ENCODE measurements at places on chromosomes 7 and 10.

DNA sequence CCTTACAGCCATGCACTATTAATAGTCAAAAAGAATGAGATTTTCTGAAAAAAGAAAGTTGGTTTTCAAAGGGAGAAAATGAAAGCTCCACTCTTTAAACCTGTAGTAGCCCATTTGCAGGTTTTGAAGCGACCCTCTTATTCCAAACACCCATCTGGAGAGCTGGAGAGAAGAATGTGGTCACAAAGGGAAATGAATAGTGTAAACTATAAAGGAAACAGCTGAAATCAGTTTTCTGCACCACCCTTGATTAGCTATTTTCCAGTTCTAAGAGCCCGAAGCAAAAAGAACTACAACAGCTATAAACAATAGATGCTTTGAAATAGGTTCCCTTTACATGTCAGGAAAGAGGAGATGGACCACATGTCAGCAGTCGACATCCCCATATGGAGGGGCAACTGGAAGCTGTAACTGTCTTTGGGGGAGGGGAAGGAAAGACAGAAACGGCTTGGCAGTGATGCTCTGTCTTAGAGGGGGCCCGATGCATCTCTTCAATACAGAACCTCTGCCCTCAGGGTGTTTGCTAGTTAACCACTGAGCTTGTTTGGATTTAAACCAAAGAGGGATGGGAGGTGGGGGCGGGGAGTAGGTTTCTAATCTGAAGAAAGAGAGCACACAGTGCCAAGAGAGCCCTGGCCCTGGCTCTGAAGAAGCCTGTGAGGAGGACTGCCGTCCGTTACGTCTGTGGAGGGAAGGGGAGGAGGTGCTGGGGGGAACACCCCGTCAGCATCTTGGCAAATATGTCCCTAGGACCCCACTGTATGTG is 55.3 kb downstream of the CPVL start:
- DNase-seq = no peak

DNA sequence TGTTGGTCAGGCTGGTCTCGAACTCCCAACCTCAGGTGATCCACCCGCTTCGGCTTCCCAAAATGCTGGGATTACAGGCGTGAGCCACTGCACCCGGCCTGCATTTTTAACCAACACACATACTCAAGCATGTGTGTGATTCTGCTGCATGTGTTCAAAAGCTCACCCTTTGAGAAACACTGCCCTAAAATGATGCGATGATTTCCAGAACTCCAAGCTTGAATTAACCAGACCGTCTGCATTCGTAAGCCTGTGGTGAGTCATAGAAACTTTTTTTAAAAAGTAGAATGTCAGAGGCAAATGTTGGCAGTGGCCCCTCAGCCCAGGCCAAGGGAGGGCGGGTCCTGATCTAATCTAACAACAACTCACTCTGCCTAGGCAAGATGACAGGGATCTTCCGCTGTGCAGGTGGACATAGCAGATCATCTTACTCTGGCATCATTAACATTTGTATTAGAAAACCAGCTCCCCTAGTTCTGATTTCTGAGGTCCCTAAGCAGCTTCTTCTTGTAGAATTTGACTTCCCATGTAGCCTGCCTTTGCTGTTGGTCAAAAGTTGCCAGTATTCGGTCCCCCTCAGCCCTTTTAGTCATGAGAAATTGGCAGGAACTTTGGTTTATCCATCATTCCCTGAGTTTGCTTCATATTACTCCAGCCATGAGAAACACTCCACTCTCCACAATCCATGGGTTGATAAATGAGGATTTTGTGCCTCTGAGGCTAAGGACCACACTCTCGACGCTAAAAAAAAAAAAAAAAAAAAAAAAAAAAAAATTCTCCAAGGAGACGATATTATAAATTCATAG is 190.4 kb downstream of the SKIDA1 start:
- peak; percentile 89 for DNase-seq

- no peak for DNase-seq
Measured at GRCh38 chr7:83633516-83633915, 15.4 kb downstream of the SEMA3E start.

- peak; percentile 9 for DNase-seq
Measured at GRCh38 chr10:125343118-125343925, 183.0 kb upstream of the CTBP2 start.

DNA sequence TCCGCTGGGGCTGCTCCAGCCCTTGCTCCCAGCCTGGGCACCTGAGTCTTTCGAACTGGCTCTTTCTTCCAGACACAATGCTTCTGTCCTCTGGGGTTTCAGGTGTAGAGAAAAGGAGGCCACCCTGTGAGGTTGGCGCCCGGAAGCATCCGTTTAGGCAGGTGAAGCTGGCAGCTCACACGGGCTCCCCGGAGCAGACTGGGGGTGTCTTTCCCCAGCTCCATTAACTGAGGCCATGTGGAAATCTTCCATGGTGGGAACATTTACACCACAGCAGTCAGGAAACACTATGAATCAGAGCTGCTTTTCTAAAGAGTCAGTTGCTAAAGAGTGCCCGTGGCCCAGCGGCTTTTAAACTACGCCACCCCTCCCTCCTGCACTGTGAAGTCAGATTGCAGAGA is 29.2 kb downstream of the PRKAG2 start:
- DNase-seq = no peak

DNA sequence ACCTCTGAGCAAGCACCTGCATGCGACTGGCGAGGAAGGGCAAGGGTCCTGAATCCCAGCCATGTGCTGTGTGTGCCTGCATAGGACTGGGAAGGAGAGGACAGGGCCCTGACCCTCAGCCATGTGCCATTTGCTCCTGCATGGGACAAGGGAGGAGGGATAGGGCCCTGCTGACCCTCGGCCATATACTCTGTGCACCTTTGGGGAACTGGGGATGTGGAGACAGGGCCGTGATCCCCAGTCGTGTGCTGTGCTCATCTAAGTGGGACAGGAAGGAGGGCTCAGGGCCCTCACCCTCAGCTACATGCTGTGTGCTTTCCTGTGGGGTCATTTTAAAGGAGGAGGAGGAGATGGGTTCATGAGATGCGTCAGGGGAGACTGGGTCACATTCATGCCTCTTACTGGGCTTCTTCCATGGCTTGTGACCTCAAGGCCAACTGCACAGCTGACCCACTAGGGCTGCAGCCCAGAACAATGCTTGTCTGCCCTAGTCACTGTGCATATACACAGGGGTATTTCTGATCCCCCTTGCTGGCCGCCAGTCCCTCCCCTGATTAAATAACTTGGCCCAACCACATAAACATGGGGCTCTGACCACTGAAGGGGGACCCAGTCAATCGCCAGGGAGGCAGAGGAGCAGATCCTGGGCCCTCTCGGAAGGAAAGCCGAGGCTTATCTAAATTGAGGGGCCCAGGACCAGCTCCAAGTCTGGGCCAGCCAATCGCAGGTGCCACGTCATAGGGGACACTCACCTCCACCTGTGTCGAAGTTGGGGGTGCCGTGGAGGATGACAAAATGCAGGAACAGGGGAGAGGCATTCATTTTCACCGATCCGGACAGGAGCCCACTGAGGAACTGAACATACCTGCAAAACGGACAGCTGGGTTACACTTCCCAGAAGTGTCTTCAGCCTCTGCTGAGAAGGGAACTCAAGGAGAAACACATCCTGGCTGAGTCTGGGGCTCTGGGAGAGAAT is 167.3 kb downstream of the TNS3 start:
- no peak for DNase-seq

- no peak for DNase-seq
Measured at GRCh38 chr10:12448340-12448728, 99.0 kb downstream of the CAMK1D start.

GRCh38 chr7:129435414-129435829 is 1.2 kb downstream of the STRIP2 start:
- DNase-seq = no peak

- DNase-seq = no peak
Measured at GRCh38 chr7:151664268-151664667, 144.6 kb upstream of the RHEB start.

DNA sequence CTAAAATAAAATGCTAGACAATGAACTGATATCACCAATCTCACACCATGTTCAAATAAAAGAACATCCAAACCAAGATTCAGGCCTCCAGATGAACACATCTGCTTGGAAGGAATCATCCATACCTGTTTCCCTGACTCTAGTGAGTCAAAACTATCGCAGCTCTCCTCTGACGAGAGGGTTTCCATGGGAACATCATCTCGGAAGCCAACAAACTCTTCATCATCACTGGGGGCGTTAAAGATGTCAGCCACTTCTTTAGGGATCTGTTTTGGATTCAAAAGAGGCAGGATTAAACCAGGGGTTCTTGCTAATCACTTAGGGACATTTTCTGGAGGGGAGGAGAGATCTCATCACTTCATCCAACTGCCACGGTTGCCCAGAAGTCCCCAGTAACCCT is 29.1 kb downstream of the CDCA7L start:
- DNase-seq = peak; percentile 37

DNA sequence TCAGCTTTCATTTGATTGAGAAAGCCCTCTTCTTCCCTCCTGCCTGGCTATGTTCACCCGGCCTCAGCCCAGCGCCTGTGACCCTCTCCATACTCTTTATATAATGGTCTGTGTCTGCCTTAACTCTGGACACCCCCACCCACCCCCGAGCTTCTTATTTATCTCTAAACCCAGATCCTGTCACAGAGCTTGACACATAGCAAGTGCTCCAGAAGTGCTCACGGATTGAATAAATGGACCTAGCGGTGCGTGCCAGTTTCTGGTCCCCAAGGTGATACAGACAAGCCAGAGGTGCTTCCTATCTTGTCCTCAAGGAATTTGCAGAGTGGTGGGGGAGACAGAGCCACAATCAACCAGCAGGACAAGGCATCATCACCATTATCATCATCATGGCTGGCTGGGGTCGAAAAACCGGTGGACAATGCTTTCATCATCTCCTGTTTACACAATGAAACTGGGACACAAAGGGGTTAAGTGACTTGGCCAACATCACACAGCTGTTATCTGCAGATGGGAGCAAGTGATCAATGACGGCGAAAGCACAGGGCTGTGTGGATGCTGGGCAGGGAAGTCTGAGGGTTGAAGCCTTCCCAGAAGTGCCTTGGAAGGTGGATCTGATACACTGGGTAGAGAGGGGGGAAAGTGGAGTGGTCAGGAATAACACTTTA is 2.2 kb upstream of the LOXL4 start:
- DNase-seq = no peak

DNA sequence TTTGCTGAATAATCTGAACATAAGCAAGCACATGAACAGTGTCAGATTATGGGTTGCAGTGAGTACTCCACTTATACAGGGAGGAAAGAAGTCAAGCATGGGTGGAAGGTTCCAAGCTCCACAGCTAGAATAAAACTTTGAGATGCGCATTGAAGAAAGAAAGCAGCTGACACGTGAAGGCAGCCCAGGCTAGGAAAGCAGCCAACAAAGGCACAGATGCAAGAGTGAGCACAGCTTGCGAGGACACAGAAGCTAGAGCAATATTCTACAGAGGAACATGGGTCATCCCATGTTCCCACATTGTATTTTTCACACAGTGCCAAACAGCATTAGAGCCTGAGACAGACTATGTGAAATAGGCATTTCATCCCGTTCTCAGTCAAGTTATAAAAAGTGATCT is 194.6 kb upstream of the TBX20 start:
- no peak for DNase-seq

DNA sequence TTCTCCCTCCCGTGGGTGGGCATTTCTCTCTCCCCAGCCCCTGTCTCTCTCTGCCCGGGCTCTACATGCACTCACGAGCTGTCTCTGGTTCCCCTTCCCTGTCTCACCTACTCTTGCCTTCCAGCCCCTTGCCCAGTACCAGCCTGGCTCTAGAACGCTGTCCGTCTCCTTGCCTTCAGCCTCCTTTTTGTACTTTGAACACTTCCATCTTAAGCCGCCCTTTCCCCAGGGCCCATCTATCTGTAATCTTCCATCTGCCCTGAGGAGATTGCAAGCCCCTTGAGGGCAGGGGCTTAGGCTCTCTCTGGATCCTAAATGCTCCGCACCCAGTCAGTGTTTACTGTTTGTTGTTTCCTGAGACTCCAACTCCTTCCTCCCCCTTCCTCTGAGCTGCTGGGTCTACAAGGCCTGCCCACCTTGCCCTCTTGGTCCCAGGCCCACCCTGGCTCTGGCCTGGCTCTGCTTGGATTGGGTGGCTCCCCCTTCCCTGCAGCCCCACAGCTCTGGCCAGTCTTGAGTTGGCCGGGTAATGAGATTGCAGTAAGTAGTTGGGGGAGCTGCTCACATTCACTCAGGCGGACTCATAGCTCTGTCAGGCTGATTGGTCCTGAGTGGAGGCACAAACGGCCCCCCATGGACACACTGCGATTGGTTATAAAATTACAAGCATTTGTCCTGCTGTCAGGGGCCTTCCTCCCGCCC is 28.3 kb downstream of the POLL start:
- no peak for DNase-seq

DNA sequence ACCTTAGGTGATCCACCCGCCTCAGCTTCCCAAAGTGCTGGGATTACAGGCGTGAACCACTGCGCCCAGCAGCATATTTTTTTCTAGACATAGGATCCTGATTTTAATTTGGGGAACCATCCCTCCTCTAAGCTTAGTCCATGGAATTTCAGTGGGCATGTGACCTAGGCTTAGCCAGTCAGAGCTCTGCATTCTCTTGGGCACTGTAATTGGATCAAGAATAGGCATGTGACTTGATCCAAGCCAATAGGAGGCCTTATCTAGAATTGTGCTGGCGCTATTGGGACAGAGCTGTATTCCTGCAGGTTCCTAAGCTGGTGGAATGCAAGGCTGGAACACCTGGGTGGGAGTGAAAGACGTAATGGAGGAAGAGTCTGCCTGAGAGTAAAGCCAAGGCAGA is 36.7 kb upstream of the CRTAC1 start:
- no peak for DNase-seq

DNA sequence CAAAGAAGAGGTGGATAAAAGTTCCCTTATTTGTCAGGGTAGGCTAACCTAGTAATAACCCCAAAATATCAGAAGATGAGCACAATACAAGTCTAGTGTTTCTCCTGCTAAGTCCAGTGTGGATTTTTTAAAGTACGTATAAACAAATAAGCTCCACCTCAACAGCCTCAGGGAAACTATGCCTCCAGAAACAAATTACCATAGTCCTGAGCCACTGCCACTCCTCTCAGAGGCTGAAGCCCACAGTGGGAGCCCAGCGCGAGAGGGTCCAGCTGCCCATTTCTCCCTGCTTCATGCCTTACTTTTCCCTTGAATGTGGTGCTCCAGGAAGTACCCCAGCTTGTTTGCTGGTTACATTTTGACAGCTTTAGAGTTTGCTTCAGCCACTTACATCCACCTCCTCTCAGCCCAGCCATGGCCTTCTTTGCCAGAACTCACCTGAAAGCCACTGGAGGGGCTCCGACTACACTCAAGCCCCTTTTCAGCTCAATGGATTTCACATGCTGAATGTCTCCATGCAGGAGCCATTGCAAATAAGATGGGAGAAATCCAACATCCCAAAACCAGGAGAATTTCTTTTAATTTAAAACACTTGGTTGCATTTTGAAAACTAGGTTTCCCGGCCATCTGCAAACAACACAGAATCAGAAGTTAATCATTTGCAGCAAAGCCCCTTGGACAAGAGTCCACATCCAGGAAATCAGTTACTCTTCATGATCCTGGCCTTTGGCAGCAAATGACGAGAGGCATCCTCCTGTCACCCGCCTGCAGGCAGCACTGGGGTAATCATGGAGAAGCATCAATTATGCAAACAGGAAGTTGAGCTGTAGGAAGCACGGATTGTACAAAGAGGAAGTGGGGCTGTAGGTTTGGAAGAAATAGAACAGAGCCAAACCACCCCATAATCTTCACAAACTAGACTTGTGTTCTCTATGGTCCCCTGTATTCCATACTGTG is 138.1 kb downstream of the HERPUD2 start:
- no peak for DNase-seq

- DNase-seq = no peak
Measured at GRCh38 chr10:43294241-43294658, 27.4 kb upstream of the RASGEF1A start.

- peak; percentile 21 for DNase-seq
Measured at GRCh38 chr10:62738916-62739315, 65.6 kb upstream of the ADO start.
